Heart right ventricle (tissue), 16 donors: ENCODE measurements at places on chromosomes 7 and 10. TPM values are rescaled to one million over a fixed set of nuclear protein-coding genes. Genes with fewer than 3 reads are reported as not detected.

DNA sequence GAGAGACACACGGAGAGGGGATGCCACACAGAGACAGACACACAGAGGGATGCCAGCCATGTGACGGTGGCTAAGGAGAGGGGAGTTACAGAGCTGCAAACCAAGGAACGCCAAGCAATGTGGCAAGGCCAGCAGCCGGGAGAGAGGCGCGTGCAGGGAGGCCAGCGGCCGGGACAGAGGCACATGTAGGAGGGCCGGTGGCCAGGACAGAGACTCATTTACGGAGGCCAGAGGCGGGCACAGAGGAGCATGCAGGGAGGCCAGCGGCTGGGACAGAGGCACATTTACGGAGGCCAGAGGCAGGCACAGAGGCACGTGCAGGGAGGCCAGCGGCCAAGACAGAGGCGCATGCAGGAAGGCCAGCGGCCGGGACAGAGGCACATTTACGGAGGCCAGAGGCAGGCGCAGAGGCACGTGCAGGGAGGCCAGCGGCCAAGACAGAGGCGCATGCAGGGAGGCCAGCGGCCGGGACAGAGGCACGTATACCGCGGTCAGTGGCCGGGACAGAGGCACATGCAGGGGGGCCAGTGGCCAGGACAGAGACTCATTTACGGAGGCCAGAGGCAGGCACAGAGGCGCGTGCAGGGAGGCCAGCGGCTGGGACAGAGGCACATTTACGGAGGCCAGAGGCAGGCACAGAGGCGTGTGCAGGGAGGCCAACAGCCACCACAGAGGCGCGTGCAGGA is 40.4 kb downstream of the INSIG1 start:
- DNase-seq: no peak

DNA sequence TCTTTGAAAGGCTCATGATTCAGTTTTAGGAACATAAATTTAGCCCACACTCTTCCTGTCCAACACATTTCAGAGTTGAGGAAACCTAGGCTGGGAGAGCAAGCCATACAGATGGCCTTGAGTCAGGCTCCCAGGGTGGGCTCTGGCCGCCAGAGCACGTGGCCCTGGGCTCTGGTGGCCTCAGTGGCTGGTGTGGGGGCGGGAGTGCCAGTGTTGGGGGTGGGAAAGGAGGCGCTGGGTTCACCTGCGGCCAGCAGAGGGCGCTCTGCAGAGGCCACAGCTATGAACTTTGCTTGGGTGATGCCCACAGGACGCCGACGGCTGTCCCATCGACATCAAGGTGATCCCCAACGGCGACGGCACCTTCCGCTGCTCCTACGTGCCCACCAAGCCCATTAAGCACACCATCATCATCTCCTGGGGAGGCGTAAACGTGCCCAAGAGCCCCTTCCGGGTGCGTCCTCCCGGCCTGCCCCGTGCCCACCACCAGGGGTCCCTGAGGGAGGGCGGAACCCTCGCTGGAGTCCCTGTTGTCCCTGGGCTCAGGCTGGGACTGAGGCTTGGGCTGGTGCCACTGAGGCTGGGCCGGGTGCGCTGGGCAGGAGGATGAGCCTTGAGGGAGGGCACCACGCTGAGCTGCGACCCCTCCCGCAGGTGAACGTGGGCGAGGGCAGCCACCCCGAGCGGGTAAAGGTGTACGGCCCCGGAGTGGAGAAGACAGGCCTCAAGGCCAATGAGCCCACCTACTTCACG is 11.9 kb downstream of the FLNC start:
- DNase-seq: peak; percentile 57

DNA sequence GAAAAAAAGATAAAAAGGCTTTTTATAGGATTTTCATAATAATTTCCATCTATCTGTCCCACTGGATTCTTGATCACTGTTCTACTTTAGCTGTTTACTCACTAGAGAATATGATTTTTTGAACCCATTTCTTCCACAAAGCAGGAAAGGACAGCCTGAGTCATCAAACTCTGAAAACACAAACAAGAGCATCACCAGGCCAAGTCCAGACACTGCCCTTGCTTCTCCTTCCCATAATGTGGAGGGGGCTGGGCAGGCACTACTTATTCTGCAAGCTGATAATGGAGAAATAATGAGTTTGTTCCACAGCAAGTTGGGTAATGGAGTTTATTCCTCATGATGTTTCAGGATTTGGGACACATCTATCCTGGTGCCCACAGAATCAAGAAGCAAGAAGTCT is 13.0 kb upstream of the KCNIP2 start:
- DNase-seq: no peak

The OPALIN gene
- not detected for polyA plus RNA-seq

DNA sequence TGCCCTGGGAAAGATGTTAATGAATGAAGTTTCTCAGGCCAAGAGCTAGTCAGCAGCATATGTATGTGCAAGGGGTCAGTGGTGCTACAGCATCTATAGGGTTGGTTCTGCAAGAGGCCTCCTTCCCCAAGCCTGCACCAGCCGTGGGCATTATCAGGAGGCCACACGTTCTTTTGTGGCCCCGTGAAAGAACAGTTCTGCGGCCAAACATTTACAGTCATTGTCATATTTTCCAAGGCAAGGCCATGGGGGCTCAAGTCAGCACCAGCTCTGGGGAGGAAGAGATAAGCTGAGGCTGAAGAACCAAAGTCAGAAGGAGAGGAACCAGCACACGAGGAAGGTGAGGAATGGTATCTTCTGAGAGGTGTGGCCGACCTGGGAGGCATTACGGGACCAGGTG is 54.4 kb upstream of the TMEM72 start:
- DNase-seq: no peak

- DNase-seq: peak; percentile 42
Measured at GRCh38 chr10:79413196-79413595, 32.2 kb downstream of the ZCCHC24 start.

- no peak for DNase-seq
Measured at GRCh38 chr7:55493408-55493807, 78.9 kb downstream of the VOPP1 start.

The COL13A1 gene
- 2.5 TPM for polyA plus RNA-seq

The AKR1C2 gene
- polyA plus RNA-seq: 13.4 TPM

DNA sequence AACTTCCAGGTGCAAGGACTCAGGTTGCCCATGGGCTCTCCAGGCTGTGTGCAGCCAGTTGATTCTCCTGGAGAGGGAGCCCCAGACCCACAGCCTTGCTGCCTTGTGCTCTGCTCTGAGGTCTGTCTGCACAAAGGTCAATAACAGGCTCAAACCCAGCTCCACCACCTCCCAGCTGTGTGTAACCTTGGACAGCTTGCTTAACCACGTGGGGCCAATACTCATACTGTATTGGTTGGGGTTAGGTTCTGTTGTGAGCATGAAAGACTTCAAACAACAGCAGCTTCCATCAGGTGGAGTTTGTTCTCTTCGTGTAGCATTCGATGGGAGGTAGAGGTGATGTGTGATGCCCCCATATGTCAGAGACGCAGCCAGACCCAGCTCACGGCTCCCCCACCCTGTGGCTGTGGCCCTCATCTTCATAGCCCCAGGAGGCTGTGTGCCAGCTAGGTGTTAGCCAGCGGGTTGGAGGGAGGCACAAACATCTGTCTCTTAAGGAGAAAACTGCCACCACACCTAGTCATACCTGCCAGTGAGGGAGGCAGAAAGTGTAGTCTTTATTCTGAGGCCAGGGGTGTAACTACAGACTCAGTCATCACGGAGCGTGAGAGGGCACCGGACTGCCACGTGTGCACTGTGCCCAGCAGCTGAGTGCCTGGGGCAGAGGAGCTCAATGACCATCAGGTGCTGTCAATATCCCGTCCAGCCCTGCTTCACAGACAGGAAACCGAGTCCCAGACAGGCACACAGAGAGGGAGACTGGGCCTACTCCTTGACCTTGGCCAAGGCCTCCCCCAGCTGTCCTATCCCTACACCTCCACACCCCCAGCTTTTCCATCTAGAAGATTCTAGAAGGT is 8.1 kb upstream of the POLD2 start:
- no peak for DNase-seq

The CHN2 gene
- polyA plus RNA-seq: 15.7 TPM

The TAS2R16 gene
- not detected for polyA plus RNA-seq

DNA sequence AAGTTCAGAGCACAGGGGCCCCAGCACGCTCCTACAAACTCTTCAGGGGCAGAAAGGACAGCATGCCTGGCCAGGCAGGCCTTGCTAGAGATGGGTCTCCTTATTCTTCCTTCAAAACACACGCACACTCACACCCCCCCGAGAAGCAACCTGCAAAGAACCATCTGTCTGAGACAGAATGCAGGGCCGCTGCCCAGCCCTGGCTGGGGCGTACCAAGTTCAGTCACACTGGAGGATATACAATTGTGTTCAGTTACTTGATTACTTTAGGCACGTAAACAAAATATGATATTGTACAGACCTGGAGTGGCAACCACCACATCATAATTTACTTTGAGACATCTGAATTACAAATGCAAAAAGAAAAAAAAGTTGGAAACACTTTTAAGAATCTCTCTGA is 5.7 kb downstream of the FAM53B start:
- DNase-seq: no peak
